Activated CD4-positive, alpha-beta T cell treated with anti-CD3 and anti-CD28 coated beads, Interleukin-2, amount 10 ng/mL, durations not matched to agents 7 days and 5 days (primary cell): ENCODE measurements at places on chromosomes 3 and 15.

DNA sequence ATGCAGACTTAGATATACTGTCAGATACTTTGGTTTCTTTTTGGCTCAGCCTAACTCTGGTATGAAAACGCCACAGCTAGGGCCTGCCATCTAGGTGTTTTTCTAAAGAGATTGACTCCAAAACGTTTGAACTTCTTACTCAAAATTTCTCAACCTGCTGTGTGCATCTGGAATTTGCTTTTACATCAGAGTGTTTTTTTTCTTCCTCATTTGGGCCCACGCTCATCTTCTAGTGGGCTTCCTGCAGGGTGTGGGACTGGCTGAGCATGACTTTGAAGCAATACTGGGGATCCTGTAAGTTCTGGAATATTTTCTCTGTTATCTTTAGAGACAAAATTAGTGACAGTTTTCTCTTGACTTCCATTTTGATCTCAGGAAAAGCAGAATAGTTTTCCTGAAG lies 117.8 kb downstream of the NR1D2 start:
- no peaks in the 10 kb centered on the region for H3K4me1 ChIP-seq
- no peaks in the 10 kb centered on the region for H3K27me3 ChIP-seq
- no peaks in the 10 kb centered on the region for H3K36me3 ChIP-seq
- DNase-seq, result no peak
- H3K27ac ChIP-seq, result no peak overlapping the region

DNA sequence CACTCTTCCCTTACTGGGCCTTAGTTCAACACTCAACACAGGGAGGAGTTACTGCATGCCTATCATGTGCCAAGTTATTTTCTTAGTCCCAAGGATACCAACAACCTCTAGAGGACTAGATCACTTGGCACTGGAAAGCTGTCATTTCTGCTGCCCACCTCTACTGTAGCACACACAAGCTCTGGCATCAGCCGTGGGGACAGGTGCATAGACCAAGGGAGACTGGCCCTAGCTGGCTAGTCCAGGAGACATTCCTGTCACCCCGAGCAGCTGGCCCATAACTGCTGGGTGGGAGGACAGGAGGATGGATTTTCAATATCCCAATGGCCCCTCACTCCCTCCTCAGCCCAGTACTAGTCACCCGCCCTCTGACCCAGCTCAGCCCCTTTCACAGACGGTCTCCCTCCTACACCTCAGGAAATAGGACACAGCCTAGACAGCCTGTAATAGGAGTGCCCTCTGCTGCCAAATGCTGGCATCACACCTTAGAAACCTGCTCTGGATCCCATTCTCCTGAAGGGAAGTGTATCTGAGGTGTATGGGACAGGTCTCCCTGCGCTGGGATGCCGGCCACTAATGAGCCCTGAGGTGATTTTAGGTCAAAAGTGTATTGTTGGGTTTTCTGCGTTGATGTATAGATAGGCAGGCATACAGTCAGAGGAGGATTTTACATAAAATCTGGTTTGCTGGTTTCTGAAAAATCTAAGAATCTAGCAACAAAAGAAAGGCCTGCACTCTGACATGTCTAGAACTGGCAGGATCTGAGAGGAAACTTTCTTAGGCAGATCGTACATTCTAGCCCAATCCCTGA lies 3.4 kb upstream of the DZIP1L start:
- peaks cover 34% of the 10 kb centered on the region for H3K27me3 ChIP-seq
- H3K27ac ChIP-seq, result no peak overlapping the region
- DNase-seq, result peak; percentile 68
- no peak overlapping the region for H3K4me3 ChIP-seq
- peaks cover 7% of the 10 kb centered on the region for H3K4me1 ChIP-seq

DNA sequence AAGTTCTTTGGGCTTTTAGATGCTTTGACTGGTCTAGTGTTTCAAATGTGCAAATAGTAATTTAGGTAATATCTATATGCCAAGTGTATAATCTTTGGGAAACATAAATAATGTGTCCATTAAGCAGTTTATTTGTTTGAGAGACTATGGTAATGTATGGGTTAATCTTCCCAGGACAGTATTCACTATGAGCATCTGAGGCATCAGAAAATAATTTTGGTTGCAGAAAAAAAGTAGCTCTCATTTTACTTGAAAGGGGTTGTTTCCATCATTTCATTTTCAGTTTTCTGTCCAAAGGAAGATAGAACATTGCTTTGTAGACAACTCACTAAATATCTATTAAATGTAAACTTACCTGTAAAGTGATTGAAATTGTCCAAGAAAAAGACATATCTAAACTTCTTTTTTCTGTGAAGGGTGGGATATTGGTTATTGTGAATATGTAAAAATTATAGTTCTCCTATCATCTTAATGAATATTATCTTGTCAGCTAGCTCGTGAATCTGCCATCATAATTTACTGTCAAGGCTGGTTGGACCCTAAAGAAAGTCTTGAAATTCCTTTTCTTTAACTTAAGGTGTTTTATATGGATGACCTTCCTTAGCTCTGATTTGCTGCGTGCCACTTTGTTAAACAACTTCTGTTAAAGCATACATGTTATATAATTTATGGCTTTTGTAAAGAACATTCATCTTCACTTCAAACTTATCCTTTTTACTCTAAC lies 108.8 kb downstream of the EPHA3 start:
- no peaks in the 10 kb centered on the region for H3K4me1 ChIP-seq
- DNase-seq, result no peak
- no peak overlapping the region for H3K27ac ChIP-seq
- H3K36me3 ChIP-seq, result no peaks in the 10 kb centered on the region

- H3K36me3 ChIP-seq, result peaks cover 2% of the 10 kb centered on the region
- DNase-seq, result peak; percentile 69
- peak overlapping the region; percentile 23 for H3K4me3 ChIP-seq
These were observed 20.6 kb upstream of the KCTD6 start for GRCh38 chr3:58471025-58471887.

DNA sequence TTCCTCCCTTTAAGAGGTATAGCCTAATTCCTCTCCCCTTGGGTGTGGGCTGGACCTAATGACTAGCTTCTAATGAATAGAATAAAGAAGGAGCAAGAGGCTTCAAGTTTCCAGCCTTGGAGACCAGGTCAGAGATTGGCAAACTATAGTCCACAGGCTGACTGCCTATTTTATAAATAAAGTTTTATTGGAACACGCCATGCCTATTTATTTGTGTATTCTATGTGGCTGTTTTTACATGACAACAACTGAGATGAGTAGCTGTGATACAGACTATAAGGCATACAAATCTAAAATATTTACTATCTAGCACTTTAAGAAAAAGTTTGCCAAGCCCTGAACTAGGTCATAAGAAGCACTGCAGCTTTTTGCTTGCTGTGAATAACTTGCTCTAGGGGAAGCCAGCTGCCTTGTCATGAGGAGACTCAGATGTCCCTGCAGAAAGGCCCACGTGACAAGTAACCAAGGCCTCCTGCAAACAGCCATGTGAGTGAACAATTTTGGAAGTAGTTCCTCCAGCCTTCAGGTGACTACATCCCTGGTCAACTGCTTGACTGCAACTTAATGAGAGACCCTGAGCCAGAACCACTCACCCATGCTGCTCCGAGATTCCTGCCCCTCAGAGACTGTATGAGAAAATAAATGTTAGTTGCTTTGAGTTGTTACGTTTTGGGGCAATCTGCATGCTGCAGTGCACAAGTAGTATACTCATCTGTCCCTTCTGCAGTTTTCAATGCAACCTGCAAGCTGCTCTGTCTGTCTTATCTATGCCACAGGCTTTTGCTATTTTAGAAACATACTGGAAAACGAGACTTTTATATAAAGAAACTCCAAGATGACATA lies 21.1 kb upstream of the MAP3K13 start:
- no peak overlapping the region for H3K4me3 ChIP-seq
- peaks cover 20% of the 10 kb centered on the region for H3K4me1 ChIP-seq
- no peaks in the 10 kb centered on the region for H3K36me3 ChIP-seq
- no peak overlapping the region for H3K27ac ChIP-seq

- DNase-seq, result no peak
- no peaks in the 10 kb centered on the region for H3K27me3 ChIP-seq
- H3K4me3 ChIP-seq, result peak overlapping the region; percentile 22
- H3K27ac ChIP-seq, result peak overlapping the region; percentile 86
- peaks cover 55% of the 10 kb centered on the region for H3K36me3 ChIP-seq
- H3K4me1 ChIP-seq, result peaks cover 63% of the 10 kb centered on the region
These were observed 9.8 kb downstream of the NBEAL2 start for GRCh38 chr3:46989146-46989810.

- peaks cover 56% of the 10 kb centered on the region for H3K36me3 ChIP-seq
- no peak overlapping the region for H3K27ac ChIP-seq
- no peak overlapping the region for H3K4me3 ChIP-seq
- no peaks in the 10 kb centered on the region for H3K27me3 ChIP-seq
- DNase-seq, result no peak
These were observed 26.1 kb upstream of the NMB start for GRCh38 chr15:84684092-84684491.

DNA sequence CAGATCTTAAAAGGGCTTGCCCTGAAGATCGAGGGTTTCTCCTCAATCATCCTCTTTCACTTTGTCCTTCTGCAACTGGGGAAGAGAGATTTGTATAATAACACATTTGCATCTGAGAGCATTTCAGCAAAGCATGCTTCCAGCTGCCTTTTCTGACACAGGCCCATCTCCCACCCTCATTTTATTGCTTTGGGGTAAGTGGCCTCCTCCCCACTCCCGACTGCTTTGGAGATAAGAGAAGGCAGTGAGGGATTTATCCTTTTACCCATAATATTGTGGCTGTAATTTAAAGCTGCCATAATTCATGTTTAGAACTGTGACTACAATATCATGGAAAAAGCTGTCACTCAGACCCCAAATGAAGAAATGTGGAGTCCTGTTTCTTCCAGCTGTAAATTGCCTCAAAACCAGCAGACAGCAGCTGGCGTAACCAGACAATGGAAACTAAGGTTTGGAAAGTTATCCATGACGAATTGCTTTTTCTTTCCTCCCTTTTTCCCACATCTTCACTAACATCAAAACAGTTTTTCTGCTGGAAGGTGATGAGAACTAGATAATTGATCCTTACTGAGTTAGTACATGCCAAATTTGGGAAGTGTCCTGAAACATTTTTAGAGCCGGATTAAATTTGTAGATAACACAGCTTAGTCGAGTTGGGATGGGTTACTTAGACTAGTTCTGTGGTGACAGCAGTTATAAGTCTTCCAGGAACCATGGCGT lies 104.2 kb upstream of the PFN2 start:
- H3K27me3 ChIP-seq, result peaks cover 5% of the 10 kb centered on the region
- H3K4me3 ChIP-seq, result no peak overlapping the region
- H3K4me1 ChIP-seq, result no peaks in the 10 kb centered on the region
- DNase-seq, result no peak

GRCh38 chr15:31461911-31462480 lies 135.4 kb downstream of the KLF13 start:
- H3K4me1 ChIP-seq, result peaks cover 18% of the 10 kb centered on the region
- no peak overlapping the region for H3K4me3 ChIP-seq
- no peak for DNase-seq
- no peak overlapping the region for H3K27ac ChIP-seq

- no peak overlapping the region for H3K27ac ChIP-seq
- no peaks in the 10 kb centered on the region for H3K4me1 ChIP-seq
- no peak for DNase-seq
These were observed 1.9 kb downstream of the C3orf22 start for GRCh38 chr3:126556637-126557414.

- H3K4me3 ChIP-seq, result no peak overlapping the region
- H3K36me3 ChIP-seq, result no peaks in the 10 kb centered on the region
- DNase-seq, result no peak
- no peak overlapping the region for H3K27ac ChIP-seq
These were observed 93.4 kb upstream of the CTDSPL start for GRCh38 chr3:37768107-37768809.

- H3K27me3 ChIP-seq, result no peaks in the 10 kb centered on the region
- no peak for DNase-seq
- no peak overlapping the region for H3K4me3 ChIP-seq
- H3K27ac ChIP-seq, result peak overlapping the region; percentile 87
- peaks cover 49% of the 10 kb centered on the region for H3K36me3 ChIP-seq
- peaks cover 76% of the 10 kb centered on the region for H3K4me1 ChIP-seq
These were observed 95.1 kb downstream of the FOXP1 start for GRCh38 chr3:71488391-71488809.

DNA sequence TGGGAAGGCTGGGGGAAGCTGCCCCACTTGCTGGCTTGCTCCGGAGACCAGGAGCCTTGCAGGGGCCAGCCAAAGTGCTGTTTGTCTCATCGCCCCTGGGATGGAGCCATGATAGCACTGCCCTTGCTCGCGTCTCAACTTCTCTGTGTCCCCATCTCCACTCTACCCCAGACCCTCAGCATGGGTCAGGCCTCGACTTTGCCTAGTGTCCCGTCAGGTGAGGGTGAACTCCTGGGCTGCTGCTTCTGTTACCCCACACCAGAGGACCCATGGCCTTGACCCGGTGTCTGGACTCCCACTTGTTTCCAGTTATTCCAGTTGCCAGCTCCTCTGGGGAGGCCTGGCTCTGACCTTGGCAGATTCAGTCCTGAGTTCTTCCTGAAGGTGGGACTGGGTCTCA lies 36.5 kb upstream of the DUSP7 start:
- no peaks in the 10 kb centered on the region for H3K27me3 ChIP-seq
- H3K4me1 ChIP-seq, result peaks cover under 1% of the 10 kb centered on the region
- H3K4me3 ChIP-seq, result no peak overlapping the region
- no peak overlapping the region for H3K27ac ChIP-seq
- no peaks in the 10 kb centered on the region for H3K36me3 ChIP-seq

DNA sequence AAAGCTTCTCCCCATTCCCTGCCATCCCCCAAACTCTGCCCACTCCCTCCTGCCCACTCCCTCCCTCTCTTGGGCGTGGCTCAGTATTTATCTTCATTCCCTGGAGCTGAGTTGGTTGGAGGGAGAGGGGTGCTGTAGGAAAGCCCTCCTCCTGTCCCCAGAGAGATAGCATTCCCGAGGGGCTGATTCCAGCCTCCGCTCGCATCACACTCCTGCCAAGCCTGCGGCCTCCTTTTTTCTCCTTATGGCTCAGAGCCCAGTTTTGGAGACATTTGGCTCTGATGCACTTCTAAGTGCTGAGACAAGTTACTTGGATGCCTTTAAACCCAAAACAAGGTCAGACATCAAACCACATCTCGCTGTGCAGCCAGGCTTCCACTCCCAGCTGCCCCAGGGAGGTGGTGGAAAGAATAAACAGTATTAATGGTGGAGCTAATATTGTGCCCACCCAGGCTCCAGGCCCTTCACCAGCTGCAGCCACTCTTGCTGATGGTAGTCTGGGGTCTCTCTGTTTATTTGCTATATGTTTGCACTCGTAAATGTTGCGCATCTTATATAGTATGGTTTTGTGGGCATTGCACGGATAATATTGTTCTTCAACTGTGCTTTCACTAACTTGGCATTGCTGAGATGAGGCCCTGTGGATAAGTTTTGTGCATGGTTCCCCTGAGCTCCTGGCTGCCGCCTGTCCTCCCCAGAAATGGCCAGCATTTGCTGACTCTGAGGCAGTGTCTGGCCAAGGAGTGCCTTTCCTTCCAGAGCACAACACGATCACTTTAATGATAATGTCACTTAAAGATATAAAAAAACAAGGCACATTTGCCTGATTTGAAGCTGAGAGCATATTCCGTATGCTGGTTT lies 157.2 kb downstream of the LRRC28 start:
- peaks cover 18% of the 10 kb centered on the region for H3K4me1 ChIP-seq
- DNase-seq, result no peak
- H3K27ac ChIP-seq, result no peak overlapping the region
- no peaks in the 10 kb centered on the region for H3K27me3 ChIP-seq
- H3K4me3 ChIP-seq, result no peak overlapping the region
- H3K36me3 ChIP-seq, result no peaks in the 10 kb centered on the region
